ENCODE measurements at places on chromosomes 5 and 9.
A peak's percentile ranks its signal among the peaks of the same experiment; 100 is the strongest.

GRCh38 chr5:83718195-83718825 is 2.3 kb downstream of the HAPLN1 start:
- peak; percentile 64 for DNase-seq

GRCh38 chr9:112884721-112885120 is 6.0 kb downstream of the SLC46A2 start:
- no peak for DNase-seq

GRCh38 chr5:14206028-14206725 is 63.0 kb downstream of the TRIO start:
- no peak for DNase-seq

GRCh38 chr5:128422612-128423011 is 115.4 kb downstream of the FBN2 start:
- DNase-seq = no peak

DNA sequence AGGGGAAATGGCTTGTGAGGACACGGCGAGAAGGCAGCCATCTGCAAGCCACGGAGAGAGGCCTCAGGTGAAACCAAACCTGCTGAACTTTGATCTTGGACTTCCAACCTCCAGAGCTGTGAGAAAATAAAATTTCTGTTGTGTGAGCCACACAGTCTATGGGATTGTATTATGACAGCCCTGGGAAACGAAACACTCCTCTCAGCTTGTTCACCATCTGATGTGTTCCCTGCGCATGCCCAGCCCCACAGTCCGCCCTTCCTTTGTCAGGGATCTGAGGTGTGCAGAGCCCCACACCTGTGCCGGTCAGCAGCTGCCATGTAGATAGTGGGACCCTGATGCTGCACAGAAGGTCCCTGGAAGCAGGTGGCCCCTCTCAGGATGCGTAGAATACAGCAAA is 34.1 kb downstream of the PLPP7 start:
- DNase-seq = no peak

- DNase-seq = no peak
Observed at GRCh38 chr9:89608641-89609335, 4.0 kb downstream of the GADD45G start.

- no peak for DNase-seq
Observed at GRCh38 chr5:176850371-176851245, 40.2 kb downstream of the UNC5A start.

DNA sequence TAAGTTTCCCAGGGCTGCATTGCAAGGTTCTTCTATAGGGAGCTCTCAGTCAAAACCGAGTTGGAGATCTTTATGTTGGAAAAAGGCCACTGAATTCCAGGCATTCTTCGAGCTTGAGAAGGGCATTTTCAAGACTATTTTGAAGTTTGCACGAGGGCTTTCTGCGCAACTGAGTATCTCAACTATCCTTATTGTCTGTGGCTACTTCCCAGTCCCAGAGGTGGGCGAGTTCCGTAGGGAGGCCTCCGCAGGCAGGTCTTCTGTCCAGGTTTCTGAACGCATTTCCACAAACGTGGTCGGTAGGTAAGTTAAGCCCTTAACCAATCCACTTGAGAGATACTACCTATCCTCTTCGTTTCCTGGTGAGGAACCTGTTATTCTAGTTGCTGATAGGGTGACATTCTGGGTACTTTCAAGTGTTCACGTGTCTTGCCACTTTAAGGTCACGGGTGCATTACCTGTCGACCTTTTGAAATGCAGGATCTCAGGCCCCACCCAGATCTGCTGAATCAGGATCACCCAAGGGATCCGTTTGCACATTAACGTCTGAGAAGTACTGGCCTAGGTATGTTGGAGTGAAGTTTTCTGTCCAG is 51.4 kb upstream of the TJP2 start:
- DNase-seq = peak; percentile 75

GRCh38 chr9:73118898-73119554 is 32.6 kb upstream of the ANXA1 start:
- no peak for DNase-seq

GRCh38 chr5:145178641-145179523 is 656.3 kb downstream of the PRELID2 start:
- DNase-seq = no peak

DNA sequence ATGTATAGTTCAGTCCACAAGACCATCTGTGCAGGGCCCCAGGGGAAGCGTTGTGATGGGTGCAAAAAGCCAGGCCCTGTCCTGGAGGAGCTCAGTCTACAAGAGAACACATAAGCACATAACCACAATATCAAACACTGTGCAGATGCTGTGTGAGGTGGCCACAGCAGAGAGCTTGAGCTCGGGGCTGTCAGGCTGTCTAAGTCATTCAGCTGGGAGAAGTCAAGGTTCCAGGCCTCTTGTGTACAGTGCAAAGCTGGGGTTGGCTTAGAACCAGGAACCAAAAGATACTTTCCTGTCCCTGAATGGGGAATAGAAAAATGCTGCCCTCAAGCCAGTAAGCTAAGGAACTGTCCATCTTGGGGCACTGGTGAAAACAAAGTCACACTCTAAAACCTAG is 75.0 kb downstream of the PRDM6 start:
- no peak for DNase-seq

DNA sequence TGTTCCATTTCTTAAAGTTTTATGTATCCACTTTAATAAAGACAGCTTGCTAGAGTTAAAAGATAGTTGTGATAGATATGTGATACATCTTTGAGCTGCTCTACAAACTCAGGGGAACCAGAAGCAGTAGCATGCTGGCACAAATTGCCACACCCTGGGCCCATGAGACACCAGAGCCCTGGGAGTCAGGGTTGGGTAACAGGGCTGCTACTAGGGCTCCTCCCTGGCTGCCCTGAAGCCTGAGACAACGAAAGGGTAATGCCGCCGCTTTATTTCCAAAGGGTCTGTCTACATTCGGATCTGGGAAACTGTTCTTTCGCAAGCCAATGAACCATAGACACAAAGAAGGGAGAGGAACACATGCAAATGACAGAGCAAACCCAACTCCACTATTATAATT is 29.2 kb downstream of the PTPN3 start:
- no peak for DNase-seq

DNA sequence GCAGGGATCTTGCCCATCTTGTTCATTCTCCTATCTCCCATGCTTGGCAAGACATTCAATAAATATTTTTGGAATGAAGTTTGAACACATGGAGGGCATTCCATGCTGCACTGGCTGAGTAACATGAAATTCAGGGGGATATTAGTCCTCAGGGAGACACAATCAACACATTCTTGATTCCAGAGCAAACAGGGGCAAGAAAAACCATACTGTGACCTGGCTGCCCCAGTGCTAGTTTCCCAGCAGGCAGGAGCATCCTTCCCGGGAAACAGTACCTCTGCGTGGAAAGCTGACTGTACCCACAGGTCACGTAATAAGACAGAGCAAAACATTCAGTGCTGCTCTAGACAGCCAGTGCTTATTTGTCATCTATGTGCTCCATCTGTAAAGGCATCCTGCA is 66.3 kb upstream of the SPOCK1 start:
- DNase-seq = no peak

GRCh38 chr9:2128141-2128540 is 113.0 kb downstream of the SMARCA2 start:
- DNase-seq = no peak

DNA sequence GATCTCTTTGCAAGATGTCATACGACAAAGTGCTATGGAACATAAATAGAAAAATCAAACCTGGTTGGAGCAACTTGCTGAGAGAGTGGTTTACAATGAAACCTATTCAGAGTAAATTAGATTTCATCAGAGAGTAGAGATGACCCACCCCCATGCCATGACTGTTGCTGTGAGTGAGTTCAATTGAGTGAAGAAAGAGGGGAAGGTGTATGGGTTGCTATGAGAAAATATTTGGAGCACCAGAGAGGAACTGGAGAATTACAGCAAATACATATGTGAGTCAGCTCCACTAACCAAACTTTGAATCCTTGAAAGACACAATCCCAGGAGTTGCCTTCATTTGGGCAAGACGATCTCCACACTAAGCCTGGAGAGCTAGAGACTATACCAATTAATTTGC is 217.2 kb downstream of the RFX3 start:
- DNase-seq = no peak

- no peak for DNase-seq
Observed at GRCh38 chr5:2754581-2755075, 3.2 kb upstream of the IRX2 start.

- no peak for DNase-seq
Observed at GRCh38 chr5:88269222-88269771, 652 bp upstream of the TMEM161B start.

- DNase-seq = no peak
Observed at GRCh38 chr9:120974921-120975320, 48.3 kb upstream of the TRAF1 start.

GRCh38 chr5:72138943-72139521 is 31.8 kb downstream of the MAP1B start:
- DNase-seq = no peak

DNA sequence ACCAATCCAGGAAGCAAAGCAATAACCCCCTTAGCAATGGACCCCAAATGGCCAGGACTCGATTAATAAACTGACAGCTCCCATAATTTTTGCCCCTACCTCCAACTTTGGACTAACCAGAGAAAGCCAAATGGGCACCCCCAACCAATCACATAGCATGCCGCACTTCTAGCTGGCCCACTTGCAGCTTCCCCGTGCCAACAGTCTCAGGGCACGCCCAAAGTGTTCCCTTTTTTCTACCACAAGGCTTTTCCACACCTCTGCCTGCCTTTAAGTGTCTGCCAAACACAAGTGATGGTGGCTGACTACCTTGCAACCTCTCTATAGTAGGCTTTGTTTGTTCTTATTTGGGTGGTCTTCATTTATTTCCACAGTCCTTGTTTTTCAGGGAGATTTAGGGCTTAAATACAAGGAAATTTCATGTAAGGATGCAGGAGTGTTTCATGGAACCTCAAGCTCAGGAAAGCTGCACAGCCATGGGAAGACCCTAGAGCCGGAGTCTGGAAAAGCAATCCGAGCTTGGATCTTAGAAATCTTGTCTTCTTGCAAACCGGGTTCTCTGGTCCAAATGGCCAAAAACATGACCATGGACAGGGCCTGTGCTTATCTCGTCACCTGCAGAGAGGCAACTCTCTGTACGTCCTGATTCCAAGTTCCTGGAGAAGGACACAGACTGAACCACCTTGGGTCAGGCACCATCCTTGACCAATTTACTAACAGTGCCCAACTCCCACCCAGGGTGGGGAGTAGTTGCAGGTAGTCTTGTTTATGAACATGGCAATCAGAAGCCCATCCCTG is 89.2 kb downstream of the THBS4 start:
- DNase-seq = no peak

DNA sequence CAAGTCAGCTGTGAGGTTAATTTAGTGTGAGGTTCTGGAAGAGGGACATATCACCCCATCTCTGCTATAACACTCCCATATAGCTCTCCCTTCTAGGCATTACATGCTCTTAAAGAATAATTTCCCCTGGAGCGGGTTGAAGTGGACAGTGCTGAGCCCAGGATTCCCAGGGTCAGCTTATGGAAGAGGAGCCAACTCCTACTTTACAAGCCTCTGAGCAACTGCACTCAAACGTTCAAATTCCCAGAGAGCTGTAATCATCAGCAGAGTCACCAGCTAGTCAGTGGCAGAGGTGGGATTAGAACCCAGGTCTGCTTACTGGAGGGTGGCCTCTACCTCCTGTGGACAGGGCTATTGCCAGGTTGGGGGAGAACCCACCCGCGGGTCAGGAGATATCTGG is 1.4 kb downstream of the NEURL1B start:
- DNase-seq = no peak

GRCh38 chr9:125126019-125126746 is 17.1 kb downstream of the SCAI start:
- DNase-seq = no peak

DNA sequence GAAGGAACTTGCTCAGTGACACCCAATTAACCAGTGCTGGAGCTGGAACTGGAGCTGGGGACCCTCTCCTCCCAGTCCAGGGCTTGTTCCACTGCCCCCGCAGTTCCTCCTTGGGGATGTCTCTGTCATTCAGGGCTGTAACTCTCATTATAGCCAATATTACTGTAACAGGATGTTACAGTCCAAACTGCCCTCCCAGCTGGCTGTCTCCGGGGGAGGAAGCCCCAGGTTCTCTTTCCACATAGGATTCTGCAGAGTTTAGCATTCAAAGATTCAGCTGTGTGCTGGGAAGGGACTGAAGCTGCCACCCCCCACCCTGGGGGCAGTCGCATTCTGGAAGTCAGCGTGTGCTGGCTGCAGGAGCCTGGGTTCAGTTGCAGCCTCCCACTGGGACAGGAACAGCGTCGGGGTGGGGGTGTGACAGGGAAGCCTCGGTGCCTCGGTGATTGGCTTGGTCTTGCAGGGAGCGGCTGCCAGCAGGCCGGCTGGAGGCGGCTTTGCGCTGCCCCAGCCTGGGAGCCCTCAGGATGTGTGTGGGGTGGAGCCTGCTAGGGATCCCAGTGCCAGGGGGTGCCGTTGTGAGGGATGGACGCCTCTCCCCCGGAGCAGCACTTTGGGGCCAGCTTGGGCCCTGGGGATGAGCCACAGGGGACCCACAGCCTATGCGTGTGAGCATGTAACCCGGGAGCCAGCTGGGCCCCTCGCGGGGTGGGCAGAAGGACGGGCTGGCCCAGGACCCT is 101.1 kb downstream of the RGS3 start:
- DNase-seq = no peak

- no peak for DNase-seq
Observed at GRCh38 chr9:95499847-95500246, 16.9 kb downstream of the PTCH1 start.

GRCh38 chr5:160470437-160471361 is 49.0 kb downstream of the PTTG1 start:
- no peak for DNase-seq

GRCh38 chr5:33210978-33211377 is 229.8 kb upstream of the TARS1 start:
- no peak for DNase-seq

DNA sequence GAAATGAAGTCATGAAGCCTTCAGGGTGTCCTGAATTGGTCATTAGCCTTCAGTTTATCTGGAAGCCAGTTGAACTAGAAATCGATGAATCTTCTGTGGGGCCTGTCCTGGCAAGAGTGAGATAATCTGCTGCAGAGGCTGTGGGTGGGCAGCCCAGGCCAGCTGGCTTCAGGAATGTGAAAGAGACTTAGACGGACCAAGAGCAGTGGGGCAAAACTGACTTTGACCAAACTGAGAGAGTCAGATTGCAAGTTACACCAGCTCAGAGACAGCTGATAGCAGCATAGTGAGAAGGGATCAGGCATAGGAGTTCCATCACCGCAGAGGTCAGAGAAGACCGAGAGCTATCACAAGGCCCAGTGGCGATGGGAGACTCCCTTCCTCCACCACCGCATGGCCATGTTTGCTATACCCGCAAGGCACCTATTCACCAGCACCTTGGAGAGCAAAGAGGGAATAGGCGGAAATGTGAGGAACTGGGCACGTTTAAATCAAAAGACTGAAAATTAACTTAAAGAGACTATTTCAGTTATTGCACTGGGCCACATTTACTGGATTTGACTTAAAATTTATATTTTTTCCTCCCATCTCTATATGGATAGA is 50.0 kb upstream of the GLIS3 start:
- DNase-seq = no peak

GRCh38 chr9:95484225-95484624 is 32.5 kb downstream of the PTCH1 start:
- DNase-seq = no peak

DNA sequence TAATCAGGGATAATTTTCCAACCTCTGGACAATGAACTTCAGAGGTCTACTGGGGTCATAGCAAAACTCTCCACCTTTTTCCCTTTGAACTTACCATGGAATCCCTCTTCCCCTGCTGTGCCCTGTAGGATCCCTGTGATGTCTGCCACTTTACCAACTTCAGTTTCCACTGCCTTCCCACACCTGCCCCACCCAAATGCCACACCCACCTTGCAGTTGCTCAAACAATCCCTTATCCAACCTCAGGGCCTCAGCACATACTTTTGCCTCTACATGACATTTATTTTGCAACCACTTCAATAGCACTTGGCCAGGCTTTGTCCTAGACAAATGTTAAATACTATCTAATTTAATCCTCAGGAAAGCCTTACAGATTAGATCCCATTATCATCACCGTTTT is 463.7 kb upstream of the WWC1 start:
- no peak for DNase-seq
